Karpas-422 (cell line): ENCODE measurements at places on chromosomes 5 and 9. TPM values are rescaled to one million over a fixed set of nuclear protein-coding genes. Genes with fewer than 3 reads are reported as not detected.

The TMEM174 gene
- not detected in 2 replicates for total RNA-seq

The GFI1B gene
- total RNA-seq, result 6.0 and 6.5 TPM in 2 replicates

The ZNF608 gene
- total RNA-seq, result 12.1 and 12.8 TPM in 2 replicates

The NME5 gene
- 1.3 and 2.0 TPM in 2 replicates for total RNA-seq

The PDGFRB gene
- total RNA-seq, result not detected in 2 replicates

The IFNA21 gene
- not detected in 2 replicates for total RNA-seq

The TMEM245 gene
- 24.2 and 37.9 TPM in 2 replicates for total RNA-seq

The SH3TC2 gene
- total RNA-seq, result not detected in 2 replicates

The SLC34A1 gene
- total RNA-seq, result not detected in 2 replicates

The CCDC183 gene
- 1.6 TPM in 1 of 2 replicates, not detected in the other for total RNA-seq
